Stimulated activated CD4-positive, alpha-beta T cell treated with anti-CD3 and anti-CD28 coated beads, TNF-alpha, amount 100 ng/mL, for 48 hours (primary cell): ENCODE measurements at places on chromosomes 12 and 14.

DNA sequence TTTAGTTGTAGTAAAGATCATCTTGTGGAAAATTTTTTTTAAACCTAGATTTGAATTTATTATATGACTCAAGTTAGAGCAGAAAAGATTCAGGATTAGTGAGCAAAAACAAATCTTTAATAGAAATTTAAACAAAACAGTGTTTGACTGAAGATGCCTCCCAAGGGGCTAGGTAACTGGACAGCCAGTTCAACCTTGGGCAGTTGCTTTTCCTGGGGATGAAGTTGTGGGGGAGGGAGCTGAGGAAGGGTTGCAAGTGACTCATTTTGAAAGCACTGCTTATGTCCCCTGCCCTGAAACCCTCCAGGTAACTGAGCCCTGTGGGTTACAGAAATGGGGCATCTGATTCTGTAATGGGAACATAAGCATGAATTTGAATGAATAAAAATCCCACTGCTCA is 13.1 kb downstream of the CFAP54 start:
- DNase-seq, result no peak

DNA sequence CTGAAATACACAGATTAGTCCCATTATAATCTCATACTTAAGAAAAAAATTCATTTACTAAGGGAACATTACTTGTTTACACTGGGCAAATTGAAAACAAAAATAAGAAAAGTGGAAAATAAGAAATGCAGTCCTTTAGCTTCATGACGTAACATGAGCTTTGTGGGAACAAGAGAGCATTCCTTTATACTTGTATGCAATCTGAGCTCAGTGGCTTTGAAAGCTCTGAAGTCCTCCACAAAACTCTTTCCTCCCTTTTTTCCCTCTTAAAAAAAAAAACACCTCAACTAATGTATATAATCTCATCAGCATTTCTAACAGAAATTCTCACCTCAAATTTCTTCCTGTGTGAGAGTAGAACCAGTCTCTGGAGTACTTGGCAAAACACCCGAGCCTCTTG is 76.9 kb upstream of the OTX2 start:
- no peak for DNase-seq

GRCh38 chr14:49875640-49876198 is 17.2 kb upstream of the ARF6 start:
- DNase-seq, result no peak

- DNase-seq, result no peak
These were observed 18.9 kb upstream of the COCH start for GRCh38 chr14:30855345-30856037.

- no peak for DNase-seq
These were observed 4.2 kb upstream of the XPOT start for GRCh38 chr12:64400041-64400440.

- no peak for DNase-seq
These were observed 501.0 kb downstream of the RERGL start for GRCh38 chr12:17588968-17589367.

DNA sequence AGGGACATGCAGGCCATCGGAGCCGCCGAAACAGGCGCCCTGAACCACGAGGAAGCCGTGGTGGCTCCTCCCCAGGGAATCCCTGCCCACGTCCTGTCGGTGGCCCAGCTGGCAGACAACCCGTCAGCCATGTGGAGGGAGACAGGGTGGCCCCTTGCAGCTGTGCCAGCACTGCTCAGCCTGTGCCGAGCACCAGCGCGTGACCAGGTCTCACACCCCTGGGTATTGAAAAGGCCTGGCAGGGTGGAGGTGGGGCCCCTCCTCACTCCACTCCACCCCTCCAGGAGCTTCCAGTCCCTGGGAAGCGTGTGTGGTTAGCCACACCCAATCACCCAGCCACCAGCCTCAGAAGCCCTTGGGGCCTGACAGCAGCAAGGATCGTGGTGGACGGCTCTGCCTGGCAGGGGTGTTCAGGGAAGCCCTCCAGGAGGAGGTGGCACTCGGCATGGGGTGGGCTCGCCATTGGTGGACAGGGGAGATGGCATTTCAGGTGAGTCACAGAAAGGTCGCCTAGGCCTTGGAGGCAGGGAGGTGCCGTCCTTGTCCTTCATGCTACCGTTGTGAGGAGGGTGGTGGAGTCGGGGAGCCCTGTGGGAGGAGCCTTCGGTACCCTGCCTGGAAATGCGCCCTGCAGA is 12.3 kb upstream of the DLK1 start:
- no peak for DNase-seq

DNA sequence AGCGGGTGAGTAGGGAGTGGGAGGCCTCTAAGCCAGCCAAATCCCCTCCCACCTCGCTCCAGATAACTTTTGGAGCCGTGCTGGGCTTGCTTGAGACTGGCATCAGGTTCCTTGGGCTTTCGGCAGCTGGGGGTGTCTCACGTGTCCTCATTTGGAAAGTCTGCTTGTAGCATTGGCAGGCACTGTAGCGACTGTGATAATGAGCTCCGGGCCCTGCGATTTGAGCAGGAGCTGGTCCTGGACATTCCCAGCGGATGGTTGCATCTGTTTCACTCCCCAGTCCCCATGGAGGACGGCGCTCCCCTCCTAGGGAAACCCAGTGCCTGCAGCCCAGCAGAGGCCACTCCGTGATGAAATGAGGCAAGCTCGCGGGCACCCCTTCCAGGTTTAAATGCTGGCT is 49.4 kb downstream of the DGLUCY start:
- no peak for DNase-seq

DNA sequence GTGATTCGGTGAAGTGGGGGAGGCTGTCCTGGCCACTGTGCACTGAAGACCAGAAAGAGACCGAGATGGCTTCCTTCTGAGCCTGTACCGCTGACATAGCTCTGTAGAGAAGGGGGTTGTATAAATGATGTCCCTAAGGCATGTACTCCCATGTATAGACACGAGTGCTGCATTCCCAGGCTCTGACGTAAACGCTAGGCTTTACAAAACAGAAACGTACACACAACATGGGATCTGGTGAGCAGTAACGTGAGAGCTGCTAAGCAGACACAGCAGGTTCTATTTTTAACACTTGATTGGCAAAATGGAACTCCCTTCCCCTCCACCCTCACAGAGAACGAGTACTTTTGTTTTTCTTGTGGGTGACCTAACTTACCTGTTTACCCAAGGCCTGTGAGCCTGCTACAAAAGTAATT is 35.9 kb downstream of the ACADS start:
- DNase-seq, result no peak

DNA sequence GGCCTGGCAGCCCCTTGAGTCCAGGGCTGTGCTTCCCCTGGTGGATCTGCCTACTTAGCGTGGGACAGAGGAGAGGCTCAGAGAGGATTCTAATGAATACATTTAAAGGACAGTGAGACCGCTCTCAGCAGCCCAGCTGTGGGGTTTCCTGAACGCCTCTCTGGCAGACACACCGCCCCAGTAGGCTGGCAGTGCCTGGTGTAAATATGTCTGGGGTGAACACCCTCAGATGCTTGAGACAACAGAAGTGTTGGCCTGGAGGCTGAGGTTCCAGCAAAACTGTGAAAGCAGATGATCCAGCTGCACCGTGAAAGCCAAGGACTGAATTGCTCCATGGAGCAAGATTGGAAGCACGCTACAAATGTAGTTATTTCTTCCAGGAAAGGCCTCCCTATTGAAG is 55.1 kb downstream of the LRRC74A start:
- no peak for DNase-seq

DNA sequence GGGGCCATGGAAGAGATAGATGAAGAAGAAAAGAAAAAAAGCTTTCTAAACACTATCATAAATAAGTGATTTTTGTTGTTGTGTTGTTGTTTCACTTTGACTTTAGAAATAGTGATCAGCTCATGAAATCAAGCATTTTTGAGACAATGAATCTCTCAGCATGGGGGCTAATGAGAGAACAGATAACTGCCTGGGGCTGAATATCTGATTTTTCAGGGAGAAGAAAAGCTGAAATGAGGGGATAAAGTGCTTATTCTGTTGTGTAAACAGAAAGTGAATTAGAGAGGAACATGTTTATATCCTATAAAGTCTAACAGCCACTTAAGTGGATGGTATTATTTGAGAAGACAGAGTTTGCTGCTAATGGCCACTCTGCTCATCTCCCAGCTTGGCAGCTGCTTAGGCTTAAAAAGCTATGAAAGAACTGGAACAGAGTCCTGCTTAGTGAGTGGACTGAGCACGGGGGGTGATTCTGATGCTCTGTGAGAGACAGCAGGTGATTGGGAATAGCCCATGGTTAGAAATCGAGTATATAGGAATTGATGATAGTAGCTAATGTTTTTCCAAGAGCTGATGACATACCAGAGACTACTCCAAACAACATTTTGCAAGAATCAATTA is 646.1 kb upstream of the TMEM132C start:
- no peak for DNase-seq

DNA sequence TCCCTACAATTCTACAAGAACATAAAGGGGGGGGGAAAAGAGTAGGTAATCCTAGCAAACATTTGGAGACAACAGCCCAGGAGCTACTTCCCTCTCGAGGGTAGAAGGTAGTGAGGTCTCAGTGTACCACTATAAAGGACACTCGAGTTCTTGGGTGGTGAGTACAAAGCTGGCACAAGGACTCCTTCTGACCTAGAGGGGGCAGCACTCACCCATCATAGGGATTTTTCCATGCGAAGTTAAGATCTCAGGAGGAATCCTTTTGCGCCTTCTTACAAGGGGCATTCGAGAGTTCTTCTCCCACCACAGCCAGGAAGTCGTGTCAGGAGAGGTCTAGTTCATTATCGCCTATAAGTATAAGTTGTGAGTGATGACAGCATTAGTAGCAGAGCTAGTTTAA is 200.2 kb upstream of the RBM19 start:
- DNase-seq, result no peak

DNA sequence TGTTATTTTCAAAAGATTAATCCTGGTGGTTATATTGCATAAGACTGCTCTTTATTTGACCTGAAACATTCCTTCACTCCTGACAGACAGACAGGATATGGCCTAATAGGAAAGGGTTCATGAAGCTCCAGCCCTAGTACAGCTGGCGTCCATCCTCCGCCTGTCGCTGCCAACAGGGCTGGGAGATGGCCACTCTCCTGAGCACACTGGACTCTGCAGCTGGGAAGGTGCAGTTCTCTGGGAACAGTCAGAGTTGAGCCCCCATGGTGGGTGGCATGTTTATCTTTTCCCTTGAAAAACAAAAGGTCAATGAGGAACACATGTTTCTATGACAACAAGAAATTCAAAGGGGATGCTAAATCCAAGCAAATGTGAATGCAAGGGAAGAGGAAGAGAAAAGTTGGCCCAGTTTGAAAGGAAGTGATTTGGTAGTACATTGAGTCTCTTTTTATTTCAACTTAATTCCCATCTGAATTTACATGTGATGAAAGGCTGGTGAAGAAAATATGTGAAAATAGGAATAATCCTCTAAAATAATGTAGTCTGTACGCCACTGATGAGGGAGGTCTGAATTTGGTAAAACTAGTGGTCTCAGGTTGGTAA is 89.9 kb upstream of the DCN start:
- no peak for DNase-seq
